NCI-H1417 (cell line): ENCODE measurements at places on chromosomes 6 and 20.

- DNase-seq: no peak
Measured at GRCh38 chr20:31843881-31844280, 1.5 kb downstream of the FOXS1 start.

DNA sequence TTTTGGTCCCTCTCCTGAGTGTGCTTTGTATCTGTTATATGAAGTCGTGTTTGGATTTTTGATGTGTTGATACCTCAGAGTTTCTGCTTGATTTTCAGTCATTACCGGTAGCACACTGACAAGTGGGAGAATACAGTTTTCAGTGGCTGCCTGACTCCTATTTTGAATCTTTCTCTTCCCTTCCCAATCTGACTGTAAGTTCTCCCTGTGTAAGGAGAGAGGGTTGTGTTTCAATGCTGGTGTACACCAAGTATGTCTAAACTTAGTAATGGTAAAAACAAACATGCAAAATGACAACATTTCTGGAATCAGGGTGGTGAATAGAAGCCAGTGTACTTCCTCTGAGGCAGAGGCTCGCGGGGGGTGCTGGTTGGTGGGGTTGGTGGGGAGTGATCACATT lies 103.4 kb downstream of the HIVEP1 start:
- no peak for DNase-seq

- no peak for DNase-seq
Measured at GRCh38 chr20:45354423-45355208, 6.4 kb upstream of the SDC4 start.

DNA sequence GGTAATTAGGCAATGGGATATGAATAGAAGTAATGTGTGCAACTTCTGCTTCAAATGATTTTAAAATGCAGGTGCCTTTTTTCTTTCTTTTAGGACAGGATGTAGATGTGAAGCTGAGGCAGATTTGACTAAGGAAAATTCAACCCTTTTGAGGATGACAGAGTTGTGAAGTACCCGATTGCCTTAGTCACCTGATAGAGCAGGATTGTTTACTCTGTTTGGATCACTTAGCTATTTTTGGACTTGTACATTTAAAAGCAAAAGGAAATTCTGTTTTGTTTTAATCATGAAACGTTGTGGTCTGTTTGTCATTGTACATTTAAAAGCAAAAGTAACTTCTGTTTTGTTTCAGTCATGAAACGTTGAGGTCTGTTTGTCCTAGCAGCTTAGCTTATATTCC lies 143.4 kb downstream of the FAM83B start:
- DNase-seq: peak; percentile 4

GRCh38 chr6:46655803-46656202 lies 3.0 kb downstream of the SLC25A27 start:
- no peak for DNase-seq

DNA sequence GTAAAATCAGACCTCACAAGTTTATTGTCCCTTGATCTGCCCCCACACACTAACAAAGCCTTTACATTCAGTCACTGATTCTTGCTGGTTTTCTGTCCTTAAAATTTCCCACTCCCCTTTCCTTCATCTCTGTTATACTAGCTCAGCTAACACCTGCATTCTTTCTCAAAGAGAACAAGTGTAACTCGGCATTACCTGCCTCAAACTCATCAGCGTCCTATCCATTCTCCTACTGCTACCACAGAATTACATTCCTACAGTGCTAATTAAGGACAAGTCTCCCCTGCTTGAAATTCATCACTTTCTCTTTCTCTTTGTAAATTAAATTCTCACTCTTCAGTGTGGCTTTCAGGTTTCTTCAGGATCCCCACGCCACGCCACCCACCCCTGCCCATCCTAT lies 773.2 kb downstream of the FRK start:
- DNase-seq: no peak

DNA sequence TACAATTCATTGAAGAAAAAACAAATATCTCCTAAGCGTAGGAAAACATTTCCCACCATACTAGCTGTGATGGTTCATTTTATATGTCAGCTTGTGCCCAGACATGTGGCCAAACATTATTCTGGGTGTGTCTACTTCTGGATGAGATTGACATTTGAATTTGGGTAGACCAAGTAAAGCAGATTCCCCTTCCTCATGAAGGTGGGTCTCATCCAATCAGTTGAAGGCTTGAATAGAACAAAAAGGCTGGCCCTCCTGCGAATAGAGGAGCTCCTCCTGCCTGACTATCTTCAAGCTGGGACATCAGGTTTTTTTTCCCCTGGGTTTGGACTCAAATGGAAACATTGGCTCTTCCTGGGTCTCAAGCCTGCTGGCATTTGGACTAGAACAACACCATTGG lies 113.6 kb downstream of the DHX35 start:
- DNase-seq: no peak

GRCh38 chr6:70668499-70668812 lies 773 bp downstream of the SMAP1 start:
- no peak for DNase-seq

GRCh38 chr6:111628142-111628850 lies 22.6 kb upstream of the TRAF3IP2 start:
- DNase-seq: no peak

- no peak for DNase-seq
Measured at GRCh38 chr6:19759117-19759880, 77.9 kb upstream of the ID4 start.

GRCh38 chr20:846894-847278 lies 13.4 kb downstream of the FAM110A start:
- DNase-seq: no peak

- no peak for DNase-seq
Measured at GRCh38 chr6:136052031-136052430, 198.1 kb downstream of the MTFR2 start.

- no peak for DNase-seq
Measured at GRCh38 chr6:105892577-105893262, 193.4 kb upstream of the PRDM1 start.

DNA sequence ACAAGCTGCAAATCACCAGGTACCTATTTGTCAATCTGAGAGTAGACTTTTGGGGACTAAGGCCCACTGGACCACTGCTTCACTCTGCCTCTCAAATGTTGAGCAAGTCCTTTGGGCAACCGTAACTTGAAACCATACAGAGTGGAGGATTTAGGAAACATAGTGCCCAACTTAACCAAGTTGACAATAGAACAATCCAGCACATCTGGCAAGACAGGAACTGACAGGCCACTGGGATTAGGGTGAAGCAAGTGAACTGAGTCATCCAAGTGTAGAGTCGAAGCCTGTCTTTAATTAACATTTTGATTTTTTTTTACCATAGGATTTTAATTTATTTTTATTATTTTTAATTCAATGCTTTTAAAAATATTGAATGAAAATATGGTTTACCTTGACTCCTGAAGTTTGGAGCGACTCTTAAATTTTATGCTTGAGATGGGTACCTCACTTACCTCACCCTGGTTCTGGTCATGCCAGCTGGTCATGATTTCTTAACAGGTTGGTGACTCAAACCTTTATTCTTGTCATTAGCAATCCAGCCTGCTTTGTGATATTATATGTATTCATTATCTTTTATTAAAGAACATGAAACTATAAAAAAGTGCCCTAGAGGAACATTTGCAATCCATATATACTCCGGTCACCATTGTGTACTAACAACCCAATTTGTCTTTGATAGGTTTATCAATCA lies 312.1 kb upstream of the DEFB112 start:
- no peak for DNase-seq

DNA sequence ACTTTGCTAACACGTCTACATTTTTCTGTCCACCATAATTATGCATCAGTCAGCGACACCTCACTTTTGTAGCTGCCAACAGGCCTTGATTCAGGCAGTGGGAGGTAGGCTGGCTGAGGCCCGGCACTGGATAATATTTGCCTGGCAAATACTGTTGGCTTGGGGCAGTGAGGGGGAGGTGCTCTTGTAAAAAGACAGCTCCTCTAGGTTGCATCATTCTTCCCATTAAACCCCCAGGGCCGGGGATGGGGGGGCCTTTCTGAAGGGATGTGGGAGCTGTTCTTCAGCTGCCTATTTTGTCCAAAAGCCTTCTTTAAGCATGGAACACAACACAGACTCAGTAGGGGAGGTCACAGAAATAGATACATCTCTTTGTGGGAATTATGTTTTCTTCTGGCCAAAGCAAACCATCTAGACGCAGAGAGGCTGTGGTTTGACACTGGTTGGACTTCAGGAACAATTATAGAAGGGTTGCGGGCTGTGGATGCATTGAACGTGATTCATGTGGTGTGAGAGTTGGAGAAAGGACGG lies 338.3 kb upstream of the NT5E start:
- peak; percentile 61 for DNase-seq

DNA sequence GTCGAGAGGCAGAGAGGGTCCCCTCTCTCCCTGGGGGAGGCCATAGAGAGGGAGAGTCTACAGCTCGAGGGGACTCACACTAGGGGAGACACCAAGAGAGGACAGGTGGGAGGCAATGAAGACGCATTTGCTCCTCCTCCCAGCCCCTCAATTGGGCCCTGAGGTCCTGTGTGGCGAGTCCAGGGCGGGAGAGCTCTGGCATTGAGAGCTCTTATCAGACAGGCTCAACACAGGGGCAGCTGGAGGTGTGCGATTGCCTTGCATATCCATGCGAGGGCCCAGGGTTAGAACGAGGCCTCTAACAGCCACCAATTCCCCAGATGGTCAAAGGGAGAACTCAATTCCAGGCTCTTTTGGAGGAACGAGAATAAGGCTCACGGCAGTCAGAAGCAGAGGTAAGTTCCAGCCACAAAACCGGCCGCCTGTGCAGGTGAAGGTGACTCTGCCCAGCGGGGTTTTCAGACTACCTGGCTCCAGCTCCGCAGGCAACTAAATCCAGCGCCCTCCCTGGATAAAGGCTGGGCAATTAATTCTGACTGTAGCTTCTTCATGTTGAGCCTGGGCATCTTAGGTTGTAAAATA lies 94.0 kb upstream of the MPC1 start:
- peak; percentile 35 for DNase-seq

DNA sequence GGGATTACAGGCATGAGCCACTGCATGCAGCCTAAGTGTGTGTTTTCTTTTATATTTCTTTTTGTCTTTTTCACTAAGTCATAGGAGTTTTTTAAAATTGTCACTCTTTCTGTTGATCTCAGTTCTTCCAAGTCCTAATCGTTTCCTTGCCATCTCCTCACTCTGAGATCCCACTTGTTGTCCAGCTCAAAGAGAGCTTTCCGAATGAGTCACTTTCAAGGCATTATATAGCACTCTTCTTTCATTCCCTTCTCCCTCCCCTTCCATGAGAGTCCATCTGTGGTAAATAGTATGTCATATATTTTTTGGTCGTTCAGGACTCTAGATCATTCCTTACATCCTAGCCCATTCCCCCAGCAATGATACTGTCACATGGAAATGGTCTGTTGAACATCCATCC lies 4.3 kb downstream of the VAPB start:
- no peak for DNase-seq

DNA sequence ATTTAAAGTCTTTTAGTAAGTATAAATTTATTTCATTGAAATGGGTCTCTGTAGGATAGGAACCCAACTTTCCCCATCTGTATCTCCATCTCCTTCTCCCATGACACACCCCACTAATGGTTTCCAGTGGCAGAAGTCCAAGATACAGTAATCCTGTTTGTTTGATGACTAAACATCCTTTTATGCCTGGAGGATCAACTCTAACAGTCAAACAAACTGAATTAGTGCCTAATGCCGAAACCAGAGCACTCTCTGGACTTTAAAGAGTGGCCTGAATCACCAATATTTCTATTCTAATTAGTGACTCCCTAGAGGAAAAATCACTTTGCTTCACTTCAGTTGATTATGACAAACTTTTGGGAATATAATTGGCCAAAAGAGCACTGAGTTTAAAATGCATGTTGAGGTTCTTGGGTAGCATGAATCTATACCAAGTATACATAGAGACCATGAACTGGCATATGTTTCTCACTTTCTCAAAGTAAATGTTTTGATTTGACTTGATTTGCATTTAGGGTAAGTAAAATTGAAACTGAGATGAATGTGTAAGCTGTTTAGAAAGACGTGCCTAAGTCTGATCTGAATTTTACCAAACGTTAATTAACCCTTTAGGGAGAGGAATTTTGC lies 776.4 kb upstream of the NRSN1 start:
- DNase-seq: no peak

DNA sequence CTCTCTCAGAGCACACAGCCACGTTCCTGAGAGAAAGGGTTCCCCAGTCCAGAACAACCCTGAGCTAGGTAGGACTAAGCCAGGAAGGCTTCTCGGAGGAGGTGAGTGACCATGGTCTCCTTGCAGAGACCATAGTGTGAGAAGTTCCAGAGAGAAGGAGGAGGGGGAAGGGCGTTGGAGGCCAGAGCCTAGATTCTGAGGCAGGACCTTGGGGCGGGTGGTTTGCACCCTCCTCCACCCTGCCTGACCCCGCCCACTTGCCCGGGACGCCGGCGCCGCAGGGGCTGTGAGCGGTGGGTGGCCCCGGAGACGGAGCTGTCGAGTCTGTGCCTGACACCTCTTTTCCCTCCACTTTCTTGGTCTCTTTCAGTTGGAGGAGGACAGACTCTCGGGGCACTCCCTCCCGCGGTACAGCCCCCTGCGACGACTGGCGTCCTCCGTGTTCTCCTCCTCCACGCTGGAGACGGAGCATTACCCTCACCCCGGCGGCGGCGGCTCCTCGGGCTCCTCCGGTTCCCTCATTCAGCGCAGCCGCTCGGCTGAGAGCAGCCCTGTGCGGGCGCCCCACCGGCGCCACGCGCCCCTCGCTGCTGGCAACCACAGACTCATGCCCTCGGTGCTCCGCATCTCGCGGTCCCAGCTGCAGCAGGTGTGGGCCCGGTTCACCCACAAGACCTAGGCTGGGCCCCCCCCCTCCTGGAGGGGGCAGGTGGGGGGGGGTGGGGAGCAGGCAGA lies 26.2 kb downstream of the TTBK1 start:
- no peak for DNase-seq

DNA sequence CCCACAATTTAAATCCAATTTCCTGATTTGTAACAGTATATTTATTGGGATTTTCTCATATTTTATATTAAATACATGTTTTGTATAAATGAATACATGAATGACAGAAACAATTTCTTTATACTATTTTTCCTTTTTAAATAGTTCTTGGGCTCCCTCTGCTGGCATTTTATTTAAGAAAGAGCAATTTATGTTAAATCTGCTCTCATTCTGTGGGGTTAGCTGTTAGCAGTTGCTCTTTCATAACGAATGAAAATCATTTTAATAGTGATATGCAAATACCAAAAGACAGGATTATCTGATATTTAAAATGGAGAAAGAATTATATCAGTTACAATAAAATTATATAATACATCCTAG lies 118.3 kb downstream of the RALGAPA2 start:
- DNase-seq: peak; percentile 75

GRCh38 chr6:22062807-22063408 lies 233.9 kb downstream of the PRL start:
- no peak for DNase-seq
